GM12892 (cell line): ENCODE measurements at places on chromosomes 1 and 21.

DNA sequence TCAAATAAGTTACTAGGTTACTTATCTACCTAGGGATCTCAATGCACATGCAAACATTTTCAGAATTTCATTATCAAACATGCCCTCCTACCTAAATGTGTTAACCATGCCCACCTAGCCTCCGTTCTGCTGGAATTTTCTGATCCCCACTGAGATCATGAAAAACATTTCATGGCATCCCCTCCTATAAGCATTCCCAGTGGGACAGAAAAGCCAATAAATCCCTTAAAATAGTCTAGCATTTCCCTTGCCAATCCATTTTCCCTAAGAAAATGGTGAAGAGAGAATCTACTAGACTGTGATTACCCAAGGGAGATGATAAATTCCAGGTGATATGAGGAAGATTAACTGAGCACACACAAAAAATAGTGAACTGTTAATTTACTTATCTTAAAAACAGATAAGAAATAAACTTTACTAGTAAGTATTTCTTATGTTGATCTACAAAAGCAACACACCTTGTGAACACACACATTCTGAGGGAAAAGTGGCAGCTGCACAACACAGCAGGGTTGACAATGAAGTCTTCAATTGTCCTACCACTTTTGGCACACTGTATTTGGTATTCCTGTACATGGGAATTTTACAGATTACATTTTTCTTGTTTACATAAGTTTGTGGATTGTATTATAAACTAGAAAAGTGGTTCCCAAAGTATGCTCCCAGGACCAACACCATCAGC, 49.6 kb downstream of the ARID4B start:
- no peak for DNase-seq

DNA sequence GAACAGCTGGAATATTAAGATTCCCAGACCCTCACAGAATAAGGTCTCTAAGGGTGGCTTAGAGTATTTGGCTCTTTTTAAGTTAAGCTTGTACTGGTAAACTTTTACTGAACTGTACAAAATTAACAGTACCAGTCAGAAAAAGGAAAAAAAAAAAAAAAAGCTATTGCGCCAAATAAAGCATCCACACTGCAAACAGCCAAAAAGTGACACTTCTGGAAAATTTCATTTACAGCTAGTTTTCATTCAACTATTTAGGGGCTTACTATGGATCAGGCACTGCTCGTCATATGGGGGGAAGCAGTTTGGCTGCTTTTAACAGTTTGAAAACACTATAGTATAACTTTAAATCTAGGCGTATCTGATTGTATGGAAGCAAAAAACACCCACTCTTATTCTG, 139.6 kb downstream of the EIF4G3 start:
- no peak for DNase-seq

DNA sequence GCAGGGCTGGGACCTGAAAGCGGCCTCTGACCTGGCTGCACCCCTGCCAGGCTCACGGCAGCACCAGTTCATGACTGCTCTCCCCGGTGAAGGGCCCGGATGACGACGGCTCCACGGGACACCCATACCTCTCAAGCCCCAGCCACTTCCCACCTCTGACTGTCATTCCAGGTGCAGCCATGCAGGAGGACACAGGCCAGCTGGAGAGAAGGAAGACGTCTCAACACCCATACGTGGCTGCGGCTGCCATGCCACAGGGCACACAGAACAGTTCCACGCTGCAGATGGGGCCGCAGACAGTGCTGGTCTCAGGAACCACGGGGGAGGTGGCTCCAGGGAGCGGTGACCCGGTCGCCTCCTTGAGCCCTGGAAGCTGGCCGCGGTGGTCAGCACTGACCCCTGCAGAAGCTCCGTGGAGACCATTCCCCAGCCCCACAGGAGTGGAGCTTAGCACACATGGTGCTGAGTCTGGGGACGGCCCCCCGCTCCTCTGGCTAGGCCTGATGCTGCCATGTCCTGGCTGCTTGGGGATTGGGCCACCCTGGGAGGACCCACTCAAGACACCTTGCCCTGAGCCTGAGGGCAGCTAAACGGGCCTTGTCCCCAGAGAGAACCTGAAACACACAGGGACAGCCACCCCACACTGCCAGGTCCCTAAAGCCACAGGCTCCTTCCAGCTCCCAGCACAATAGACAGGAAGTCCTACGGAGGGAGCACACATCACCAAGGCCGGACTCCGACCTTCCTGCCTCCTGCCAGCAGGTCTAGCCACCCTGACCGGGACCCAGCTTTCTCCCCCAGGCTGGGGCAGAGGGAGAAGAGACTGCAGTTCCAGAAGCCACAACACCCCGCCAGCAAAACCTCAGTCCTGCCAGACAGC, 8.6 kb downstream of the WNT9A start:
- DNase-seq = no peak

DNA sequence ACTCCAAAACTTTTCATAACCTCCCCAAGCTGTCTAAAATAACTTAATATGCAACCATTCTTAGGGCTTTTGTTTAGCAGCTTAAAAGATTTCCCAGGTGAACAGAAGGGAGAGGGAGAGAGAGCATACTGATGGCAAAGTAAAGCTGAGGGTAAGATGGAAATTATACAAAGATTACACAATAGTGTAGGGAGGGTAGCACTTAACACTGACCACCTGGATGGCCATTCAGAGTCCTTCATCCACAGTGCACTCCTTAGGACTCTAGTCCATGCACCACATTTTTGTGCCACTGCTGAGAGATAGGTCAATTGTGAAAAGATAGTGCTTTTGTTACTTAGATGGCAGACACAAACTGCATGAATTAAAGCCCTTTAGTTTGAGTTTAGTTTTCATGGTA, 574.6 kb downstream of the LMO4 start:
- DNase-seq = no peak

DNA sequence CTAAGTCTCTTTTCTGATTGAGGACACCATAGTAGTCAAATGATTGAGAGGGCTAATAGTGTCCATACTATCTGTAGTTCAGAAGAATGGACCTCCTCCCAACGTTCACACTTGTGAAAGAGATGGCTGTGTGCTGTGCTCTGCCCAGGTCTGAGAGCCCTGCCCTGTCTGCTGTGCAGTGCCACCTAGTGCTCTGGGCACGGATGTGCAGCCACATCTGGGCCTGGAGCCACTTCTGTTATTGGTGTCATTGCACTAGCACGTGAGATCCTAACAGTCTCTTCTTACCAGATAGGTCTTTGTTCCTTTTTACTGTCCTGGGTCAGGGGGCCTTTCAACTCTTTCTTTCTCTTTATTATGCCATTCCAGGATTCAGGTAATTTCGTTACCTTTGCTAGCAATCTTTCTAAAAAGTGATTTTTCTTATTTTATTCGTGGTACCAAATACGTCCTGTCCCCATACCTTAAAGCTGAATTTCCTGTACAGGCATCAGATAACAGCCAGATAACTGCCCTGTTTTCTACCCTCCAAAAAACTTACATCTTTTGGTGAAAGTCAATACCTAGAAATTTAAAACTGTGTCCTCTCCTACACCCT, 21.7 kb downstream of the INTS3 start:
- peak; percentile 75 for DNase-seq

- DNase-seq = no peak
Observed at GRCh38 chr1:33297911-33298622, 22.8 kb downstream of the A3GALT2 start.

- no peak for DNase-seq
Observed at GRCh38 chr1:197810812-197811211, 35.5 kb upstream of the DENND1B start.
